ENCODE measurements at places on chromosomes 6 and 20.

GRCh38 chr6:53263917-53264316, 84.8 kb downstream of the ELOVL5 start:
- no peak for DNase-seq

DNA sequence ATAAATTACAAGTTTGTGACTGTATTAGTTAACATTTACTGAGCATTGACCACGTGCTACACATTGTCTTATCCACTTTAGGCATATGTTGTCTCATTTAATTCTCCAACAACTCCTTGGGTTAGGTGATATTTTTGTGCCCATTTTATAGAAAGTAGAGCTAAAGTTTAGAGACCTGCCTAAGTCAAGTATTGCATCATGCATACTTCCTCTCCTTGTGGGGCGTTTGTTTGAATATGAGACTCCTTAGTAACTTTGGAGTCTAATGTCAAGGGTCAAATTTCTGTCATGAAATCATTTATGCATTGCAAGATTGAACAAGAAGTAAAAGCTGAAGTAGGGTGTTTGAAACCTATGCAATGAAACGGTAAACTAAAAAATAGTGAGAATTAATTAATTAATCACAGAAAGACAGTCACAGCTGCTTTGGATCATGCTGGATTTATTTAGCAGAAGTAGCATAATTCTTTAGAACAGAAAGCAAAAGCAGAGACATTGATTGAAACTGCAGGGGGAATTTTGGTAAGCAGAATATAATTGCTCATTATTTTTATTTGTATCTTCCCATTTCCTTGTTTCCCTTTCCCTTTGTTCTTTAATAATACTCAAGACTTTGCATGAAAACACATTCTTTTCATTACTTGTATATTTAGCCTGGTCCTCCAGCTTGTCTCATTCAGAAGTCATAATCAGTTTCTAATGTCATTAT, 1374.4 kb upstream of the GJE1 start:
- DNase-seq, result no peak

DNA sequence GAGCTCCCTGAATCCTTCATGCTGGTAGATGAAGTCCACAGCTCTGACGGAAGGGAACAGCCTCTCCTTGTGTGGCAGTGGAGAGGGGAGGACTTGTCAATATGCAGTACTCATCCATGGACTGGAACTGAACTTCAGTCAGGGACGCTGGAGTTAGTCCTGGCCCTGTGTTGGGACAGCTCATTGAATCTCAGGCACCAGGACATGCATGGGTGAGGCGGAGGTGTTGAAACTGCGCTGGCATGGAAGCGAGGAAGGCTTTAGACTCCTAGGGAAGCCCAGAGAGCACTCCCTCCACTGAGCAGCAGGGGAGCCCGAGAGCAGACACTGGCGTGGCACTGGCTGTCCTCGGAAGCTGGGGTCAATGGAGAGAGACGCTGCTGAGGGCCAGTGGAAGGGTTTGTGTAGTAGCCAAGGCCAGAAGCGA, 161.3 kb upstream of the GGTLC1 start:
- DNase-seq, result no peak

DNA sequence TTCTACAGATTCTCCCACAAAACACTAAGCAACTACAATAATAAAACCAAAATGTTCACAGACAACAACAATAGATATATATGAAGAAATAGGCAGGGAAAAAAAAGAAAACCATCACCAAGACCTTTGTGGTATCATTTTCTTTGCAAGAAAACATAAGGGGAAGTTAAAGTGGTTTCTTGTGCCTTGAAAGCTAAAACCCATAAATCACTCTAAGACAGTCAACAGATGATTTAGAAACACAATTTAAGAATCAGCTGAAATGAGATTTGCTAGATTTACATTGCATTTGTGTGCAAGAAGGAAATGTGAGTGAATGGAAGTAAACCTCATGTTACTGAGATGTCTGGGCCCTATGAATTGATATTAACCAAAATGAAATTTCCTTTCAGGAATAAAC, 1265.4 kb upstream of the GJE1 start:
- DNase-seq, result no peak

Measured in globus pallidus (tissue), 1 donor.